ENCODE measurements at places on chromosomes 13 and 19.

DNA sequence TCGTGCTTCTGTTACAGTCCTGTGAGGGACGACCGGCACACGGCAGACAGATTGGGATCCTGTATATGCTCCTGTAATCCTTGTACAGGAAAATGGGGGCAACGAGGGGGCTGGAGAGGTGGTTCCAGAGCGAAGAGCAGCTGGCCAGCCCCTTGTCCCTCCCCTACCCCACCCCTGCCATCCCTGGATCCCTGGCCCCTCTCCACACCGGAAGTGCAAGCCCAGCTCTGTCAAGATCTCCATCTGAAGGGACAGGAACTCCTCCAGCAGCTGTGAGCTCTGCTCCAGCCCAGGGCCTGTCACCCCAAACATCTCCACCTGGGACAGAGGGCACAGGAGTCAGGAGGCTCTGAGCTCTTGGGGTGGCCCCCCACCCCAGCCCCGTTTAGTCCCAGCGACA is 5.5 kb upstream of the CCER2 start:
- no peak for DNase-seq

DNA sequence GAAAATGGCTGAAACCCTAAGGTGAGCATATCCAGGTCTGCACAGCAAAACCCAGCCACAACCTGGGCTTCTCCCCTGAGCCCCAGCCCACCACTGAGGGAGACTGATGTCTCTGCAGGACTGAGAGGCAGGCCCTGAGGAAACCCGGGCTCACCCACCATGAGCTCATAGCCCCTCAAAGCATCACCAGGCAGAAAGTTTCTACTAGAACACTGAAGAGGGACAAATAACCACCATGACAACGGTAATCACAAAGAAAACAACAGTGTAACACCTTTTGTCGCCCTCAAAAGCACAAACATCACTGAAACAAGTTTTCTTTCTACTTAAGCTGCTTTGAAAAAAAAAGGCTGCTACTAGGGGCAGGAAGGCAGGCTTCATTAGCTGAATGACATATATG is 29.8 kb downstream of the TSHZ3 start:
- no peak for DNase-seq

GRCh38 chr13:95241321-95241720 is 59.9 kb downstream of the ABCC4 start:
- DNase-seq = no peak

DNA sequence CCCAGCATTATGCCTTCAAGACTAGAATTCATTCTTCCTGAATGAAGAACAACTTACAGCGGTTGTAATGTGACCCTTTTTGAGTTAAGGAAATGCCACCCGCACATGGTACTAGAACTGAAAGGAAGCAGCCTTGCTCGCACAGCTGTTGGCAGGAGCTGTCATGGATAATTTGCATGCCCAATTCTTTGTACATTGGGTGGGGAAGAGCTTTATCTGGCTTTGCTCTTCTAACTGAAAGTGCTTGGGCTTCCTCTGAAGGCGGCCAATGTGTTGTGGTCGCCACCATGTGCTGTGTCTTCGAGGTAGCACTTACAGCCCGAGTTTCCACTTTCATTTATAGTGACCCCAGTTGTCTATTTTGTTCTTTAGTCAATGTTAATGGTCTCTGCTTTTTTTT is 3.4 kb downstream of the CCNE1 start:
- no peak for DNase-seq

- DNase-seq = peak; percentile 80
Observed at GRCh38 chr13:35953537-35954206, 177.5 kb downstream of the DCLK1 start.

GRCh38 chr13:80877209-80877943 is 536.5 kb upstream of the SPRY2 start:
- DNase-seq = no peak

GRCh38 chr13:106274551-106275203 is 260.8 kb downstream of the EFNB2 start:
- DNase-seq = no peak

GRCh38 chr13:62653371-62653770 is 1237.7 kb upstream of the PCDH20 start:
- DNase-seq = no peak

- peak; percentile 46 for DNase-seq
Observed at GRCh38 chr13:41668130-41668757, 210.9 kb downstream of the RGCC start.

GRCh38 chr19:38759590-38760003 is 13.7 kb downstream of the LGALS7 start:
- DNase-seq = no peak

GRCh38 chr19:32018014-32018413 is 327.4 kb upstream of the ZNF507 start:
- no peak for DNase-seq

- no peak for DNase-seq
Observed at GRCh38 chr19:4550479-4551050, 8.9 kb downstream of the SEMA6B start.

DNA sequence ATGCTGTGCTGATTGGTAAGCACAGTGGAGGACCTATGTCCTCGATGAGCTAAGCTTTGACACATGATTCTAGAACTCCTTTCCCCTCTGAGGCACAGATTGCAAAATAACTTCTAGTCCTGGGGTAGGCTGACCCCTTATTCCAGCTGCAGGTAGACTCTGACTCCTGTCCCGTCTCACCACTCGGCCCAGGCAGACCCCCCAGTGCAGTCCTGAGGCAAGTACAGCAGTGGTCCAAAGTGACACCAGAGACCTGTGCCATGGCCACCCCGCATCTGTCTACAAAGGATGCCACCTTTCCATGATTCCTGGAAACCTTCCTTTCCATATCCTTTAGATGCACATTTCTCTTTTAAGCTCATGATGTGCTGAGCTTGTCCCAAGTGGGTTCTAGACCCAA is 482.5 kb downstream of the ZNF536 start:
- no peak for DNase-seq

DNA sequence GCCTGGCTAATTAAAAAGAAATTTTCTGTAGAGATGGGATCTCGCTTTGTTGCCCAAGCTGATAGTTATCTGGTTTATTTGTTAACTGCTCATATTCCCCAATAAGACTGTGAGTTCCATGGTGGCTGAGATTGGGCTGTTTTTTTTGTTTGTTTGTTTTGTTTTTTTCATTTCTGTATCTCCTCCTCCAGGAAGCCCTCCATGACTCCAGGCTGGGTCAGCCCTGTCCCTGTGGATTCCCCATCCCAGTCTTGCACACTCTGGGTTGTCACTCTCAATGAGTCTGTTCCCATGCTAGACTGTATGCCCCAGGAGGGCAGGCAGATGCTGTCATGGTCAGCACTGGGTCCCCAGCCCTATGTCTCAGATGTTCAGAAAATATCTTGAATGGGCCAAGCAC is 2.9 kb downstream of the EML2 start:
- no peak for DNase-seq

GRCh38 chr13:35855531-35856019 is 275.6 kb downstream of the DCLK1 start:
- DNase-seq = no peak

GRCh38 chr13:104321756-104322155 is 1255.5 kb upstream of the SLC10A2 start:
- no peak for DNase-seq

DNA sequence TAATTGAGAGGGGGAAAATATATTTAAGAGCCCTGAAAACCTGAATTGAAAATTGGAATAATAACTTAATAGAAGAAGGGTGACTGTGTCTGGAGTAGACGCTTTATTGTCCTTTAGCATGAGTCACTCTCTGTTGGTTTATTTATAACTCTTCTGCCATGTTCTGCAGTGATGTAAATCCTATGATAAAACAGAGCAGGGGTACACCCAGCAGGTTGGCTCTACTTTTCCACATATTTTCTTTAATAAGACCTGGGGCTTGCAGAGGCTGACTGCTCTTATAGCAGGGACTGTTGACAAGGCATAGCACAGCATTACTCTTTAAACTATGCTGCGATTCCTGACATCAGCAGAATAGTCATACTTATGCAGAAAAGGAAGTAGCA is 389.9 kb upstream of the PCDH9 start:
- no peak for DNase-seq

DNA sequence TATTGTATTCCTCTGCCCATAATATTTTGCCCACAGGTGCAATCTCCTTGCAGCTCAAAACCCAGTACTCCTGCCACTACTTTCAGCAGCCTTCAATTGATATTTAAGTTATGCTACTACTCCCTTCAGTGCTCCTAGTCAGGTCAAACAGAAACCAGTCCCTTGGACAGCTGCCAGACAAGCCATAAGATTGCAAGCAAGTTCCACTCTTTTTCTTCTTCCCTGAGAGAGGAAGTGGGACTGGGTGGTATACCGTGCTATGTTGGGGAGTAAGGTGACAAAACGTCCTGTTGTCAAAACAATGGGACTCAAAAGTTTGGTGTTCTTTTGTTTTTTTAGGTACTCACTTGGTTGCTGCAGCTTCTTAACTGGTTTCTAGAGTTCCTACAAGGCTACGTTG is 63.1 kb upstream of the FRY start:
- DNase-seq = no peak

DNA sequence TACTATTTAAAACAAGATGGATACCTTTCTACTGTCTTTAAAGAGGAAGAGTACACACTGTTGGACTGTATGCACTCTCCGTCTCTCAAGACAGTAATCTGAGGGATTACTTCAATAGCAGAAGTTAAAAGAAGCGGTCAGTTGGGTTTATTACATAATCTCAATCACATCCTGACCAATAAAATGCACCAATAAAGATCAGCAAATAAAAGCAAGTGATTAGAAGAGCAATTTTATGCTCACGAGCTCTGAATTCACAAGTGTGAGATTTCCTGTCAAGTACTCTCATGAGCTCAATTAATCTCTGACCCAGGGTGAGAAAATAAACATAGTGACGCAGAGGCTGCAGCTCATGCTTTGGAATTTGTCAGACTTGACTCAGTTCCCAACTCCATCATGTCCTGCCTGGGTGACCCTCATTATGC is 12.2 kb downstream of the ABCC4 start:
- no peak for DNase-seq

- peak; percentile 78 for DNase-seq
Observed at GRCh38 chr13:111431206-111431605, 110.8 kb downstream of the TEX29 start.

DNA sequence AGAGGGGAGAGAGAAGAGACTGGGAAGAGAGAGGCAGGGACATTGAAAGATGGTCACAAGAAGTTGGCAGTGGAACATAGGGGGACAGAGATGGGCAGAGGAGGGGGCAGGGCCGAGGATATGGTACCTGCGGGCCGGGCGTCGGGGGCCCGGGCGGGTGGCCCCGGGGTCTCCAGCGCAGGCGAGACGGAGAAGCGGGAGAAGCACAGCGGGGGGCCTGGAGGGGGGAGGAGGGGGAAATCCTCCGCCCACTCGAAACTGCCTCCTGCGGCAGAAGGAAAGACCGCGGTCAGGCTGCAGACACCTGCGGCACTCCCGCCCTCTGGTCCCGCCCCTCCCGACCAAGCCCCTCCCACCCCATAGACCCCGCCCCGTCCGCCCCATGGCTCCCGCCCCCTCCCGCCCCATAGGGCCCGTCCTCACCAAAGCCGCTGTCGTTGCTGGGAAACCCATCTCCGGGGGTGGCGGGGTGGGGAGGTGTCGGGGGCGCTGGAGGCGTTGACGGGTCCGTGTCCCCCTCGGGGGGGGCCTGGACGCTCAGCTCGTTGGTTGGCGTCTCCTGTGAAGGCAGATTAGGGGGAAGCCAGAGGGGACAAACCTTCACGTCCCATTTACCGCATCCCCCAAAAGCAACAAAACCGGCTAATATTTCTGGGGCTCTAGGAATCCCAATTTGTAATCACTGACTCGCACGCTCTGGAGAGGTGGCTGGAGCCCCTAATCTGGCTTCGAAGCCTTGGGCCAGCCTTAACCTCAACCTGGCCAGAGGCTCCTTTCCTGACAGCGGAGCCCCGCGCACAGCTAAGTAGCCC is 20.4 kb downstream of the LMTK3 start:
- DNase-seq = peak; percentile 60

GRCh38 chr13:45320876-45321629 is 19.9 kb downstream of the TPT1 start:
- no peak for DNase-seq

GRCh38 chr19:45235485-45235884 is 9.7 kb downstream of the EXOC3L2 start:
- no peak for DNase-seq

DNA sequence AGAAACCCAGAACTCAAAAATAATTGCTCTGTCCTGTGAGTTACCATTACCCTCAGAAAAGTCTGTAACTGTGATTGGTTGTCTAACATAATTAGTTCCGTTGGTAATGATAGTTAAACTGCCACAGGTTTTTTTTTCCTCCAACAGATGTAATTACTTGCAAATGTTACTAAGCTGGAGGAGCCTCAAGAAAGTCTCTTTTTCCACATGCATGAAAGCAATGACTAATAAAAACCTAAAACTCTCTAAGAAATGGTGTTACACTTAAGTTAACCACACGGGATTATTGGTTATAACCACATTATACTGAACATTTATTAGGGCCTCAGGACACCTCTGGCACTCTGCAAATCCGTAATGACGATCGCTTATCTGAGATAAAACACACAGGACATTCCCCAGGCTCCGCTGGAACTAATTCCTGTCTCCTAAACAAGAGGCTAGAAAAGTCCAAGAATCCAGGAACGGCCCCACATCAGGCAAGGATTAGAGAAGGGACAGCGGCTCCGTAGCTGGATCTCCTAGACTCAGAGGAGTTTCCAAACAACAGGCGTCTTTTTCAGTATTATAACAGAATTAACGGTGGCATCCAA is 753 bp downstream of the ZNF235 start:
- DNase-seq = no peak

- DNase-seq = peak; percentile 49
Observed at GRCh38 chr13:53112522-53112921, 83.9 kb downstream of the OLFM4 start.

GRCh38 chr19:19749117-19749907 is 16.4 kb upstream of the ZNF14 start:
- DNase-seq = no peak

GRCh38 chr13:91295712-91296410 is 51.6 kb upstream of the MIR17HG start:
- DNase-seq = no peak

GRCh38 chr19:52896431-52897137 is 851 bp downstream of the ZNF320 start:
- DNase-seq = peak; percentile 3
